ENCODE measurements at places on chromosomes 12 and 14.

GRCh38 chr12:118981285-118982211 lies at the start of gene SRRM4:
Gene SRRM4, plus strand, starts transcription at chr12:118981541. Its CDS starts 342 bp downstream, at chr12:118981883.
- DNase-seq: no peak

DNA sequence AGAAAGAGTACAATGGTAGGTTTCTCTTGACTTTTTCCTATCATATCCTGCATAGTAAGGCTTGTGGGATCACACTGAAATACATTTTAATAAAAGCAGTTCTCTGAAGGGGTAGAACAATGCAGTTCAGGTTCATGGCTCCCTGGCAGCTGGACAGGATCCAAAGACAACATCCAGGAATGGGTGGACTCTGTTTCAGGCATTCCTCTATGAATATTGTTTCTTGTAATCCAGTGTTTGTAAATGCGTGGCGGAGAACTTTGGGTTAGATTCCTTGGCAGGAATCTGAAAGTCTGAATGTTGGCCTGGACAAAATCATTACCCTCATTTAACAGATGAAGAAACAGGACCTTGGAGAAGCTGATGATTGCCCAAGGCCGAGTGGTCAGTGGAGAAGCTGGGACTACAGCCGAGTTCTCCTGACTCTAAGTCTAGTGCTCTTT lies 43.5 kb downstream of the SYNE2 start:
- no peak for DNase-seq

- DNase-seq: no peak
Observed at GRCh38 chr14:91264151-91265150, 19.9 kb upstream of the GPR68 start.

- DNase-seq: no peak
Observed at GRCh38 chr12:121579190-121579791, 1.5 kb downstream of the KDM2B start.

- DNase-seq: no peak
Observed at GRCh38 chr12:72264548-72265175, 7.5 kb upstream of the TRHDE start.

DNA sequence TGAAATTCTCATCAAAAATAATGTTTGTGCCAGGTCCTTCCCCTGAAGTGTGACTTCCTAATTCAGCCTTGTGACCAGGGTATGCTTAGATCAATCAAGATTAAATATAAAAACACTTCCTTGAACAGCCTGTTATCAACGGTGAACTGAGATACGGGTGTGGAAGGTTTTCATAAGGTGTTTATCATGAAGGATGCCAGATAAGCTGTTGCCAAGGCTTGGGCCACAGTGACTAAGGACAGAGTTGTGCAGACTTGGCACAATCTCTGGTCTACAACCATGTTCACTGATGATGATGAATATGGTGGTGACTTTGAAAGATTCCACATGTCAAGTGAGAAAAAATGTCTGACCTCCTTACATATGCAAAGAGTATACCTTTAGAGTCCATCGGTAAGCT lies 51.3 kb upstream of the LIN7A start:
- no peak for DNase-seq

DNA sequence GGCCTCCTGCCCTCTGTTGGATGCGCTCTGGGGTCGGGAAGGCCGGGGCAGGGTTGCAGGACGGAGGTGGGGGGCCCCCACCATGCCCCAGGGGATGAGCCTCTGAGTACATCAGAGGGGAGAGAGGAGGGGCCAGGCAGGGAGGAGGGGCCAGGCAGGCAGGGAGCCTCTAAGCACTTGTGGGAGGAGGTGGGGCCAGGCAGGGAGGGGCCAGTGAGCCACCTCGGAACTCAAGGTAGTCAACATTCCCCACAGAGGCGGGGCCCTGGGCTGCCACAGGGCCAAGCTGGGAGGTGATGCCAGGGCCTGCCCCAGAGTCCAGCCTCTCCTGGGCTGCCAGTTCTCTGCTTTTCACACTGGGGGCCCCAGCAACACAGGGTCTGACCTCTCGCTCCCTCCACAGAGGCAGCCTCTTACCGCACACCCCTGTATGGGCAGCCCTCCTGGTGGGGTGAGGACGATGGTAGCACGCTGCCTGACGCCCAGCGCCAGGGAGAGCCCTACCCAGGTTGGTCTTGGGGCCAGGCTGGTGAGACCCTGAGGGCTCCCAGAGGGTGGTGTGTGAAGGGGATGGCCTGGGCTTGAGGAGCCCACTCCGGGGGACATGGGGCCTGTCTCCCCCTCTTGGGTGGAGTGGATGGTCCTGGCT lies 17.4 kb downstream of the CEP170B start:
- DNase-seq: no peak

- no peak for DNase-seq
Observed at GRCh38 chr12:93316623-93316971, 61.1 kb upstream of the NUDT4 start.

- no peak for DNase-seq
Observed at GRCh38 chr12:105406497-105406896, 76.0 kb downstream of the C12orf75 start.

DNA sequence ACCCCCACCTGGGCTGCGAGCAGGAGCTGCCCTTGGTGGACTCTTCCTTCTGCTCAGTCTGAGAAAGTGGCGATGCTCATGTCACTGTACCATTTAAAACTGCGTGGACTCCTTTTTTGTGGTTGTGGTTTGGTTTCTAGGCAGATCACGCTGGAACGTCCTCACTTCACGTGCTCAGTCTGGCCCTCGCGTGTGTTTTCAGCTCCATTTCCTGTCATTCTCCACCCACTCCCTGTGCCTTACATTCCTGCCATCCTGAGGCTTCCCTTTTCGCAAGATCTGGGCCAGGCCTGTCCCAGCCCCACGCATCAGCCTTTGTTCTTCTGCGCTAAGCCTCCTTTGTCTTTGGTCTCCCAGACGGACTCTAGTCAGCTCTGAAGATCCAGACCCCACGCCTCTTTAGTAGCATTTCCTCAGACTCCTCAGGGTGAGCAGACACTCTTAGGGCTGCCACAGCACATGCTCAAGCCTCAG lies 105.4 kb downstream of the FBXL14 start:
- no peak for DNase-seq

DNA sequence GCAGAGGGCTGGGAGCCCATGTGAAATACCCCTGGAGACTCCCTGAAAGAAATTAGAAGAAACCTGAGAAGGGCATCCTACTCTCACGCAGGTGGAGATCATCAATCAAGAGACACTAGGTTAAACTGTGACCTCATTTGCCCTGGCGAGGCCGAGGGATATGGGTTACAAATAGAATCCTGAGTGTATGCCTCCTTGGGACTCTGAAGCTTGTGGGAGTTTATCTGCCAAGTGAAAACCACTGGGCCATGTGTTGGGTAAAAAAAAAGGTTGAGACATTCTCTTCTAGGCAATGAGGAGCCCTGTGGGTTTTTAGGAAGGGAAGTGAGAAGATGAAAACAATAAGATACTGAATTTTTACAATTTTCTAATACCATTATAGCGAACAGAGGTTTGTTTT lies 160.7 kb upstream of the ARID2 start:
- no peak for DNase-seq

DNA sequence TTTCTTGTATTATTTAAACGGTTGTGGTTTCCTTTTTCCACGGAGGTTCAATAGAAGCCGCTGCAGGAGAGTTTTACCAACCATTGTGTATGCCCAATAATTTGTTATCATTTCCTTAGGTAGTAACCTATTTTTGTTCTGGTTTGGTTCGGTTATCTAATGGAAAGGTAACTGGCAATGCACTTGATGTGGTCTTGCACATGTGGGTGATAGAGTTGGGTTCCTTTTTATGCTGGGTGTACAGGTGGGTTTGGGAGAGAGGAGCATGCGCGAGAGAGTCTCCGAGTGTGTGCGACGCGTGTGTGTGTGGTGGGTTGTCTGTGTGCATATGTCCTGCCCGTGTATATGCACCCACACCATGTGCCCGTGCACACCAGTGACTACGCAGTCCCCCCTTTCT lies 102.7 kb upstream of the FKBP4 start:
- DNase-seq: no peak

GRCh38 chr12:100778967-100779590 lies 15.5 kb upstream of the ANO4 start:
- DNase-seq: no peak

GRCh38 chr12:90280564-90281058 lies 572.0 kb upstream of the ATP2B1 start:
- no peak for DNase-seq

DNA sequence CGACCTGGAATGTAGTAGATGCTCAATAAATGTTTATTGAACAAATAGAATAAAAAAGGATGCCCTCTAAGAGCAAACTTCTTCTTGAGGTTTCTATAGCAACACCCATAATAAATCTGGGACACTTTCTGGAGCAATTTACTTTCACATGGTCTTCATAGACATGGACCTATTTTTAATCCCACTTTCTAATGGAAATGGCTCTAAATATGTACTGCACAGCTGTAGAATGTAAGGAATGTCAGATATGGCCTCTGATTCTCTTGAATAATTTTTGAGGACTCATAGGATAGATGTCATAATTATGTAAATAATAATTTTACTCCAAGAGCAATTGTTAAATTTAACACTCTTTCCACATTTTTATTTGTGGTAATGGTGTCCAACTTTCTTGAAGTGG lies 133.5 kb upstream of the DAAM1 start:
- no peak for DNase-seq

- no peak for DNase-seq
Observed at GRCh38 chr12:93594766-93595311, 22.4 kb downstream of the SOCS2 start.

- no peak for DNase-seq
Observed at GRCh38 chr14:63205044-63205575, 867 bp downstream of the RHOJ start.

DNA sequence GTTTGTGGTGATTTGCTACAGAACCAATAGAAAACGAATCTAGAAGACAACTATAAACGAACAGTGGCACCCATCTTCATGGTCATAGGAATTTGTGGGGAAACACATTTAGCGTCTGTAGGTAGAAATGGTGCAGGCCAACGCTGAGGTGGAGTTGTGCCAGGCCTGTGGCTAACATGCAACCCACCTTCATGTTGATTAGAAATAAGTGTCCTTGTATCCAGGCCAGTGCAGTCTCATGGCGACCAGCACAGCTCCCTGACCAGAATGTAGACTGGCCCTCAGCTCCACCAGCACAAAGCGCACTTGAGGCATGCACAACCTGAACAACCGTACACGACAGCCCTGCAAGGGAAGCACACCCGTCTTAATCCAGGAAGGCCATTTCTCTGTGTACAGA lies 187.0 kb downstream of the TMEM132D start:
- no peak for DNase-seq

DNA sequence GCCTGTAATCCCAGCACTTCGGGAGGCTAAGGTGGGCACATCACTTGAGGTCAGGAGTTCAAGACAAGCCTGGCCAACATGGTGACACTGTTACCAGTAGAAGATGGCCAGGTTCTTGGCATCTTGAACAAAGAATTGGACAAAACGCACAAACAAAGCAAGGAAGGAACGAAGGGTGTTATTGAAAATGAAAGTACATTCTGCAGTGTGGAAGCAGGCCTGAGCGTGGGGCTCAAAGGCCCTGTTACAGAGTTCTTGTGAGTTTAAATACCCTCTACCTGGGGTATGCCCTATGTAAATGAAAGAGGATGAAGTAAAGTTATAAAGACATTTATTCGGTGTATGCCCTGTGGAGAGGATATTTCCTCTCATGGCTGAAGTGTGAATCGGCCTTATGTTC lies 20.8 kb upstream of the CDK17 start:
- no peak for DNase-seq

GRCh38 chr14:45060551-45060950 lies 23.4 kb upstream of the PRPF39 start:
- no peak for DNase-seq

DNA sequence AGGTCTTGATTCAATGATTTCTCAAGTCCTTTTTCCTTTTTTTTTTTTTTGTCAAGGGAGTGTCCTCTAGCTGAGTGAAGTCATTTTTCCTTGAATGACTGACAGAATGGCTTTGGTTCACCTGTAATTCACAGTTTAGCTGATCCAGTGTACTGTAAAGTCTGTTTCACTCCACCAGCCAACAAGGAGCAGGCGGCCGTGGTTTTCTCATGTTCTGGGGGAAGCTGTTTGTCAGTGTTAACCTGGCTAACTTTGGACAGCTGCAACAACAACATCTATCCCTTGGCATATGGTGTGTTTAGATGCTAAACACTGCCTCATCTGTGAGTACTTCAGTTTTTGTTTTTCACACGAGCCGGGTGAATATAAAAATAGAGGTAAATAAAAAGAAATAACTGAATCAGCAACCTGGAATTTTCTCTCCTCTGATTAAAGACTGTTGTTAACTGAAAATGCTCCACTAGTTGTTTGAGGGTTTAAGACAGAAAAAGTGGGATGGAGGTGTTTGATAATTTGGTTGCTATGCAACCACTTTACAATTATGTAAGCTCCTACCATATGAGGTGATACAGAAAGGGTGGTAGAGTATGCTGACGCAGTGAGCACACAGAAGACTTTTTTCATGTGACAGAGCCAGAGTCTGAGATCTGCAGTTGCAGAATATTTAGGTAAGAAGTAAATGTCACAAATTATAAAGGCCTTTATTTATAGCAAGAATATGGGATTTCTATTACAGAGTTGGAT lies 50.3 kb upstream of the SLC2A13 start:
- DNase-seq: no peak

DNA sequence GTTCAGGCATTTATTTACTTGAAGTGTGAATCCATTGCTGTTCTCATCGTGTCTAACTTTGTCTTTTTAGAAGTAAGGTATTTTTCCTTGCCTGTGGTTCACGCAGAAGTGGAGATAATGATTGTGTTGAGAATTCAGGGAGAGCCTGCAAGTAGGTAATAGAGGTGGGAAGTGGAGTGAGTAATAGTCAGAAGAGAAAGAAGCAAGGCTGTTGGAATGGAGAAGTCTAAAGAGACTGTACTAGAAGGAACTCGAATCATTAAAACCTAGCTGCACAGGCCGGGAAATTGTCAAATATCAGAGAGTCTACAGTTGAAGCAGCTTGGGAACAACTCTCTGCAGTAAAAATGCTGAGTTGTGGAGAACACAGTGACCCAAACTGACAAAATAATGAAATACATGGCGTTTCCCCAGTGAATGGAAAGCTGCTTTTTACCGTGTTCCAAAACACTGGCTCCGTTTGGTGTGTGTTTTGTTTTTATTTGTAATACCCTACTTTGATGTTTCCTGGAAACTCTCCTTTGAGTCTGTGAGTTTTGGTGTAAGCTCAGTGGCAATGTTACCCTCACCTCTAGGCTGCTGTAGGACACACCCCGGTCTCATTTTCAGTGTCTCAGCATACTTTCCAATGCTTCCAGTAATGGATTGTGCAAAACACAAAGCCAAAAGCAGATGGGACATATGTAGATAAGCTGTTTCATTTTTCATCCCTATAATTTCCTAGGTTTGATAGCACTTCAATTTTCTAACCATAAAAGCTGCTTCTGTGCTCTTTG lies 146.6 kb downstream of the CRADD start:
- no peak for DNase-seq
